NCI-H1105 (cell line): ENCODE measurements at places on chromosomes 5 and 9.

DNA sequence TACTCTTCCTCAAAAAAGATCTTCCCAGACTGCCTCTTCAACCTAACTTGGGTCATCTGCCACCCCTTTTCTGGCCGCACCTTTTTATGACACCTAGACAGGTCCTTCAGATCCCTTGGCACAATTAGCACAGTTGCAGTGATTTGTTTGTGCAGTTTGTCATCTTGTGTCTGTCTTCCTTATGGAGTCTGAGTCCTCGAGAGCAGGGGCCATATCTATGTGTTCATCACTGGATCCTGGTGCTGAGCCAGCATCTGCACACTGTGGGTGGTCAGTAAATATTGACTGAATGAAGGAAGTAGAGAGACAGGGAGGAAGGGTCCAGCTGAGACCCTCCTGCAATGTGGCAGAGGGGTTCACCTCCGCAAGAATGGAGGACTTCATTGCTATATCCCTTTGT is 14.4 kb downstream of the ERGIC1 start:
- DNase-seq, result no peak

DNA sequence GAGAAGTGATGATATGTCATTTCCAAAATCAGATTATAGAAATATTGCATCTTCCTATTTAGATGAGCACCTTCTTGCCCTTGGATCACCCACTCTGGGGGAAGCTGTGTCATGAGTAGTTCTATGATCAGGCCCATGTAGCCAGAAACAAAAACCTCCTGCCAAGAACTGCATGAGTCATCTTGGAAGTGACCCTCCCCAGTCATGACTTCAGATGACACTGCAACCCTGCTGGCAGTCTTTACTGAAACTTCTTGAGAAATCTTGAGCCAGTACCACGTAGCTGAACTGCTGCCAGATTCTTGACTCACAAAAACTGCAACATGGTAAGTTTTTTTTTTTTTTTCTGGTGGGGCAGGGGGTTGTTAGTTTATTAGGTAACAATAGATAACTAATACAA is 439.6 kb upstream of the PTGER4 start:
- no peak for DNase-seq

GRCh38 chr9:136081826-136082495 is 13.1 kb downstream of the NACC2 start:
- DNase-seq, result no peak

GRCh38 chr5:141680751-141681201 is 1.3 kb downstream of the ARAP3 start:
- no peak for DNase-seq

DNA sequence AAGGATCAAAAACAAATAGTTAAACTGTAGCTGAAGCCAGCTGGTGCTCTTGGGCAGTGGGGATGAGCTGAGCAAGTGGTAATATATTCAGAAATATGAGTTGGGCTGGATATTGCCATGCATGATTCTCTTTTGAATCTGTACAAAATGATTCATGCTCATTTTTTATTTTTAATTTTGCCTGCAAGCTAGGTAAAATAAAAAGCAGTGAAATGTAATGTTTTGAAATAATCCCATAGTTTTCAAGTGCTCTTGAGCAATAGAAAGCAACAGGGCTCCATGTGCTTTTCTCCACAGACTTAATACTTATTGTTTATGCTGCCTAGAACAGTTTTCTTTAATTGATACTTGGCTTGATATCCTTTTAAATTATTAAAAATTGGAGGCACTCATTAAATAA is 489.3 kb downstream of the TLE4 start:
- DNase-seq, result no peak

DNA sequence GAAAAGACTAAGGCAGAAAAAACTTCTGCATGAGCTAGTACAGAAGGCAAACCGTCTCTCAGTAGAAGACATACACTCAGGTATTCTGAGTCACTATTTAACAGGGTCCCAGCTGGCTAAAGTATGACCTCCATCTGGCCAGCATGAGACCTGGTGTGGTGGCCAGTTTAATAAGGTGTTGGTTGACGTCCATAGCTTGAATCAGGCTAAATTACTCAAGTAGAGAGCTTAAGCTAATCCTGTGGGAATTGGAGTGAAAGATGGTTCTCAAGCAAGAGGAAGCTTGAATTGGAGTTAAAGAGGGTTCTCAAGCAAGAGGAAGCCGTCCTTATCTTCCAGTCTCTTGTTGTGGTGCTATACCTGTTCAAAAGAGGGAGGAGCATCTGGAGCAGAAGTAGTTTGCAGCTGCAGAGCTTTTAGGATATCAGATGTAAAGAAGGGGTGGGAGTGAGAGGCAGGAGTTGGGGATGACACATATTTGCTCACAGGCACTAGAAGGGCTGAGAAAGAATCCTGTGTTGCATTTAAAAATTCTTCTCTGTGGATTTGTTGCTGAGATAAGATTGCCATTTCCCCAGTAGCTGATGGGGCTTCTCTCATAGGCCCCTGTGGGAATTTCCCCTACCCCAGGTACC is 136.1 kb upstream of the RUSC2 start:
- DNase-seq, result no peak

DNA sequence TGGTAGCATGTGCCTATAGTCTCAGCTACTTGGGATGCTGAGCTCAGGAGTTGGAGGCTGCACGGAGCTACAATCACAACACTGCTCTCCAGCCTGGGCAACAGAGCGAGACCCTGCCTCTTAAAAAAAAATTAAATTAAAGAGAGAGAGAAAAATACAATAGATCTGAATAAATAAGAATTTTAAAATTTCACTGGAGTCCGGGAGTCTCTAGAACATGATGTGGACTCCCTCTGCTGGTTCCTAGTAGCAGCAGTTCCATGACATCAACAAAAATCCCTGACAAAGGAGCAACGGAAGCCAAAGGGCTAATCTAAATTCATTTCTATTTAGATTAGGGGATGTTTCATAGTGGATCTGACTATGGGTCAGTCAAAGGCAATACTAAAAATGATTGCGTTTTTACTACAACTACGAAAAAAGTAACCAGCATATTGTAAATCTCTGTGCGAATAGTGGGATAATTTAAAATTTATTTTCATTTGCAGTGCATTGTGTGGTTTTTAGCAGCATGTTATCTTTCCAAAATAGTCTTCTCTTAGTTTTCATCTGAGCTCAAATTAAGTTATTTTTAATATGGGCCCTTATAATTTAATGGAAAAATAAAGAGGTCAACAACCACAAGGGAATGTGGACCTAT is 6.7 kb downstream of the INIP start:
- no peak for DNase-seq

- no peak for DNase-seq
These were observed 118.2 kb downstream of the GALNT10 start for GRCh38 chr5:154308443-154309370.

DNA sequence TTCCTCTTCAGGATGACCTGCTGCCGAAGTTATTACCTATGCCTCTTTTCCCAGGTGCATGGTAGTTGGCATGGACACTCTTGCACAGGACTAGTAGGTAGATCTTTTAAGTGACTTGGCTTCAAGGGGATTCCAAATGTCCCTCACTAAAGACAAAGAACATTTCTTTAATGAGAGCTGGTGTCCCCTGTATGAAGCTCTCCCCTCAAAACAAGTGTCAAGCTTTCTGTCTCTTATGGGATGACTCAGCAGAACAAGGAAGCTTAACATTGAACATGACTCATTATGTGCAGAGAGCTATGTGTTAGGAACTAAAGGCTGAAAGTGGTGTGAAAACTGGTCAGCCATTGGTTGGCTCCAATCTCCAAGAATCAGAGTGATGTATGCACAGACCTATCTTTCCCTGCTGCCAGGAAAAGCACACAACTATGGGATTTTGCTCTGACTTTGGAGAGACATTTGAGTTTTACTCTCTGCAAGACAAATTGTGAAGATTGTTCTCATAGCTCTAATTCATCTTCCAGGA is 120.5 kb downstream of the PRDM6 start:
- DNase-seq, result no peak

GRCh38 chr5:21152611-21153010 is 1164.6 kb upstream of the CDH18 start:
- DNase-seq, result no peak

DNA sequence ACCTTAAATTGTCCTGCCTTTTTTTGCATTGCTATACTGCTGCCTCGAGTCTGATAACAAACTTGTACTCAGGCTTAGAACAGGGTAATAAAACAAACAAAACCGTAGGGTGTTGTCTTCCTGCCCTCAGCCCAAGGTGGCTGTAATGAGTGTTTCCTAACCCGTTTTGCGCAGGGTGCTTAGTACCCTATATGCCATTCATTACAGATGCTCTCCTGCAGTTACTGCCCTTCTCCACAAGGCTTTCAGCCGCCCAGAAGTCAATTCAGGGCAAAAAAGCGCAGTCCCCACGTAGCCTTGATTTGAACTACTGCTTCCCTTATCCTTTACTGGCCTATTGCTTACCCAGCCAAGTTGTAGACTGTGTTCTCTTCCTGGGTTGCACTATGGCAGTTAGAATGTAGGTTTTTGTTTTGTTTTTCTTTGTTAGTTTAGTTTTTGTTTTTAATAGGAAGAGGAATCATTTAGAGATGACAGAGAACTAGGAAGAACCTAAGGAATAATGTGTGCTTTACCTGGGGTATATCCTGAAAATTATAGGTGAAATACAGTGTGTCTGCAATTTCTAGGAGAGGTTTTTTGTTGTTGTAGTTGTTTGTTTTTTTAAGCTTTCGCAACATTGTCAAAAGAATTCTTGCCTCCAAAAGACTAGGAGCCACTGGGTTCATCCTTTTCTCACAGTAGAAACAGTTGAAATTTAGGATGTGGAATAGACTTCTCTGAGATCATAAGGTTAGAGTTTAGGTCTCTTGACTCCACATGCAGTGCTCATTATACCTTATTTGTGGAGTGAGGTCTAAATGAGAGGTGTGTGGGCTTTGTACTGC is 1.3 kb downstream of the HMGXB3 start:
- no peak for DNase-seq

GRCh38 chr5:118597543-118597942 is 390.8 kb downstream of the DTWD2 start:
- DNase-seq, result no peak

- no peak for DNase-seq
These were observed 271.5 kb downstream of the FSTL4 start for GRCh38 chr5:133340822-133341221.

DNA sequence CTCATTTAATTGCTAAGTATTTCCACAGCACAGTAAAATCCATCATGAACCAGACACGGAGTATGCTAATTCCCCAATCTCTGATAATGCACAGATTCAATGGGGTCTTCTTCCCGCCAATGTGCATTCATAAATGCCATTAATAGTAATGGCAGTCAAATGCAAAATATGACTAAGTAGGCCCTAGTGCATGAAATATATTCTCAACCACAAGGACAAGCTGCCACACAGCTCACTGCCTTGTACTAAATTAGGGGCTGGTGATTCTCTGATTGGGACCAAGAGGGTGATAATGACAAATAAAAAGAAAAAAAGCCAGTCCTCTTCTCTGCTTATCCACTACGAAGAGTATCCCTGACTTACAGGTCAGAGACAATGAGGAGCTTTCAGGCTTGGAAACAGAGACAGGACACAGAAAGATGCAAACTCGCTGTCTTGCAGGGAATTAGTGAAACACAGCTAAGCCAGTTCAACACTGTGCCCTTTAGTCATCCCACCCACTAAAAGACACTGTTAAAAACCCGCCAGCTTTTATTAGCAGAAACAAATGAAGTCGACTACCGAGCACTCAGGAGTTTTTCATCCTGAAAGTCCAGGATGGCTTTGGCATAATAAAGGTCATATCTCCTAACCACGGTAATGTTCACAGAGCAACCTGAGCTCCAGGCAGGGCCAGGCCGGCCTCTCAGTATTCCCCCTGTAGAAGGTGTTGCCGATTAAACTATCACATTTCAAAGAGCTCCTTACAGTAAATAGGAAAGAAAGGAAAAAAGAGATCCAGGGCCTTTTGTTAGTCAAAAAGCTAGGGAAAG is 148.1 kb downstream of the EBF1 start:
- no peak for DNase-seq

- DNase-seq, result no peak
These were observed 266.0 kb downstream of the EFNA5 start for GRCh38 chr5:107404595-107405374.

DNA sequence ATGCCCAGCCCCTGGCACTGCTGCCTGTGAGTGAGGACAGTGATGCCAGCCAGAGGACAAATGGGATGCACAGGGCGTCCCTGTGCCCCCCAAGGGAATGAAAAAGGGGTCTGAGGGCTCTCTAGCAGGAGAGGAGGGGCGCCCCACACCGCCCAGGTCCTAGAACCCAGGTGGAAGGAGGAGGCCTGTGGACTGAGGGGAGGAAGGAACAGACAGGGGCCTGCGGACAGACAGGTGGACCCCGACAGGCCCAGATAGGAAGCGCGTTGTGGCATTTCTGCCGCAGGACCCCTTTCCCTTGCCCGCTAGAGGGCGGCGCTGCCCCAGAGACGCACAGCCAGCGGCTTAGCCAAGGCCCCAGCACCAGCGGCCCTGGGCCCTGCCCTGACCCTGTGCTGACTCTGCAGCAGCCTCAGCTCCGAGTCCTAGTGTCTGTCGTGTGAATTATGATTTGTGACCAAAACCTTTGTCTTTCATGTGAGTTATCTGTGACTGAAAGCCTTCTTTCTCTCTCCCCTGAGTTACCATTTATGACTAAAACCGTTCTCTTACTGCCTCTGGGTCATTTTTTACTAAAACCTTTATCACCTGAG is 30.7 kb downstream of the TRIP13 start:
- DNase-seq, result peak; percentile 75

GRCh38 chr9:89640361-89640760 is 35.5 kb downstream of the GADD45G start:
- no peak for DNase-seq

DNA sequence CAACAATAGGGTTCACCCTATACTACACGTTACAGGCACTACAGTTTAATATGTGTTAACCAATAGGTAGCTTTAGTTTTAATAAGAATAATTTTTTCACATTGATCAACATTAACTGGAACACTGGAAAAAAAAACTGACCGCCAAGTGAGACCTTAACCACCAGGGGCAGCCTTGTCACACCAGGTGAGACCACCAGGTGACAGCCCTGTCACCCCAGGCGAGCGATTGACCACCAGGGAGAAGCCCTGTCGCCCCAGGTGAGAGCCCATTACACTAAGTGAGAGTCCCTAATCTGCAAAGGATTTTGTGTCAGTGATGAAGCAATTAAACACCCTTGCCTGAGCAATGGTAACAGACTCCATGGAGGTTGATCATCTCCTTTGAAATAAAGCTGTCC is 75.4 kb upstream of the SYK start:
- no peak for DNase-seq

DNA sequence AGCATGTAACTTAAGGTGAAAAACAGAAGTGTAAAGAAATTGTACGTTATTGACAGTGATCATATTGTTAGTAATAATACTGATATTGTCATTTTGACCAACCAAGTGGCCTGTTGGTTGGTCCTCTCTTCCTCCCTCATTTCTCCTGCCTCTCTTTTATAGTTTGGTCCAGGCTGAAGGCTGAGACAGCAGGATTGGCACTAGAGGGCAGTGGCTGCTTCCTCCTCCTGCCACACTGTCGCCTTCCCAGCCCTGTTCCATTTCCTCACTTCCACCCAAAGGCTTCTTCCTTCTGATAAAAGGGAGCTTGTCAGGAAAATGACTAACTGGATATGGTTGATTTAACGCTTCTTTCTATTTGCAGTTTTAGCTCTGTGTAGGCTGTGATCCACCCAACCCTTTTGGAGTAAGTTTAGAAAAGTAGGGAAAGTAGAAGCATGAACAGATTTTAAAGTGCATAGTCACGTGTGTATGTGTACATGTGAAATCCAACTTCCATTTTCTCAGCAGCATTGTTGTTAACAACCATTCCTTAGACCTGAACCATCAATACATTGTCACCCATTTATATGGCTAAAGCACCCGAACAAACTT is 35.6 kb downstream of the PTCD2 start:
- DNase-seq, result no peak
